RWPE1 (cell line): ENCODE measurements at places on chromosomes 6 and 20.
A peak's percentile ranks its signal among the peaks of the same experiment; 100 is the strongest.

GRCh38 chr6:47414423-47415167 lies 63.0 kb upstream of the CD2AP start:
- no peak for DNase-seq

GRCh38 chr20:53814060-53814459 lies 220.4 kb upstream of the ZNF217 start:
- DNase-seq, result no peak

DNA sequence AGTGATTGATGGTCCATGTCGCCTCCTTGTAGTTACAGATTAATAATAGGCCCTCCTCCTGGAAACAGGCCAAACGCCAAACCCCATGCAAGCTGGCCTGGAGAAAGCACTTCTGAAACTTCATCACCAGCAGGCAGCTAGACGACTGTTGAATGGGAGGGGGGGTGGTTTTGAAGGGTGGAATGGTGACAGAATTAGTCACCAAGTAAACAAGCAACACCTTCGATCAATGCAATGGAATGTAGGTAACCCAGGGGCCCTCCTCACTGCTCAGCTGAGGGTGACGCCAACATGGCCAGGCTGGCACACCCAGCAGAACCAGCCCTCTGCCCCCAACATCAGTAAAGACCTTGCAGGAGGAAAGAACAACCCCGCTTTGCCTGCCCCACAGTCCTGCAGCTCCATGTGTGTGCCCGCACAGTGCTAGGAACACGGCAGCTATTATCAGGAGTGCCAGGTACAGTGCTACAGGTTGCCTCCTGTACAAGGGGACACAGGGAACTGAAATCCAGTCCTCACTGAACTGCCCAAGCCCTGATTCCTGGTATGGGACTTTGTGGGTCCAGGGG lies 2.7 kb downstream of the BCAS1 start:
- peak; percentile 99 for DNase-seq

DNA sequence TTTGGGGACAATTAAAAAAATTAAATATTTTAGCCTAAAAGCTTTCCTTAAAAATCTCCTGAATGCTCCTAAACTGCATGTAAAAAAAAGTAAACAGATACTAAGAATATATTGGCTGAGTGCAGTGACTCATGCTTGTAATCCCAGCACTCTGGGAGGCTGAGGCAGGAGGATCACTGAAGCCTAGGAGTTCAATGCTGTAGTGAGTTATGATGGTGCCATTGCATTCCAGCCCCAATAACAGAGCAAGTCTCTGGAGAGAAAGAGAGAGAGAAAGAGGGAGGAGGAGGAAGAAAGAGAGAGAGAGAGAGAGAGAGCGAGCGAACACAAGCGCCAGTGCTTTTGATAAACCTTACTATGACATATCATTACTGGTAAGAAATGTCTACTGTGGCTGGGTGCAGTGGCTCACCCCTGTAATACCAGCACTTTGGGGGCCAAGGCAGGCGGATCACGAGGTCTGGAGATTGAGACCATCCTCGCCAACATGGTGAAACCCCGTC lies 58.8 kb downstream of the FKBP5 start:
- no peak for DNase-seq

GRCh38 chr6:16396497-16397319 lies 158.3 kb downstream of the GMPR start:
- no peak for DNase-seq

DNA sequence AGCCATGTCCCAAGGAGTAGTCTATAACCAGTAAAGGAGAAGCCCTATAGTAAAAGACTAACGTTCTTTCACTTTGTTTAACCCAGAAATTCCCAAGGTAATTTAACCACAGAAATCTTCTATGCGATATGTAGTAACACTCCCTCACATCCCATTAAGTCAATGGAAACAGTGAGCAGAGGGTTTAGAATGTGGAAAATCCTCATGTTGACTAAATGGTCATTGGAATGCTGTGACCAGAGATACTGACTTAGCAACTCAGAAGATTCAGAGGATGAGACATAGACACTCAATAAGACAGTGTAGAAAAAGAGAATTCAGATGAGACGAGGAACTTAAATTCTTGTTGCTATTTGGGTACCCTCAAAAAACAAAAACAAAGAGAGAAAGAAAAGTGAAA lies 562.2 kb upstream of the NOX3 start:
- no peak for DNase-seq

DNA sequence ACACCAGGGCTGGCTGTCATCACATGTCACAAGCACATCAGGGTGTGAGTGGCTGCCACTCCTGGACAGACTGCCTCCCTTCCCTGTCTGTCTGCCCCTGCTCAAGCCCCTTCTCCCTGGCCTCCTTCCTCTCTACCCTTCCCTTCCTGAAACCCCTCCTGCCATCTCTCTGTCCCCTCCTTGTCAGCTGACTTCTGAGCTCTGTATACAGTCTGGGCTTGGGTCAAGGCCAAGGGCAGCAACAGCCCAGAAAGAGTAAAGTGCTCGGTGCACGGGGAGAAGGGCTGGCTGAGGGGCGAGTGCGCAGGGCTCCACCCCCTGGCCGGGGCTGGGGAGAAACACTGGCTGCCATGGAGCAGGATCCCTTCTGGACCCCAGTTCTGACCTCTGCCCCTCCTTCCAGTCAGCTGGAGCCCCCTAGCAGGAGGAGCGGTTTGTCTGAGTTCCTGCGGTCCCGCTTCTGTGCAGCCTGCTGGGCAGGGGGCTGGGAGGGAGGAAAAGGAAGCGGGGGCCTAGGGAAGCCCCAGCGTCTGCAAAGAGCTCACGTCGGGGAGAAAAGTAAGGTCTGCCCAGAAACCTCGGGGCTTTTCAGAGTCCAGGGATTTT lies 2.0 kb downstream of the LKAAEAR1 start:
- DNase-seq, result no peak

DNA sequence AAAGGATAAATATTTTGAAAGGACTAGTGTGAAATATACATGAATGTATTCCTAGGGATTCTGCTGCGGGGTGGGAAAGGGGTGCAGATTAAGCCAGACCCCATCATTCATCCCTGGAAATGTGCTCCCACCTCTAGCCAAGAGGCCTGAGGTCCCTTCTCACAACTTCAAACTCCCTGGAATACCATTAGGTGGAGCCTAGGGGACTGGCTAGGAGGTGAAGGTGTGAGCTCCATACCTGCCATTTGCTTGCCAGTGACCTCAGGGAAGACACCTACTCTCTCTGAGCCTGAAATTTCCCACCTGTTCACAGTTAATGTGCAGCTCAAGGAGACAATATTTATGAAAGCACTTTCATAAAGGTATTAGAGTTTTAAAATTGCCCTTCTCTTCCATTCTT lies 4.7 kb upstream of the CCN2 start:
- no peak for DNase-seq

DNA sequence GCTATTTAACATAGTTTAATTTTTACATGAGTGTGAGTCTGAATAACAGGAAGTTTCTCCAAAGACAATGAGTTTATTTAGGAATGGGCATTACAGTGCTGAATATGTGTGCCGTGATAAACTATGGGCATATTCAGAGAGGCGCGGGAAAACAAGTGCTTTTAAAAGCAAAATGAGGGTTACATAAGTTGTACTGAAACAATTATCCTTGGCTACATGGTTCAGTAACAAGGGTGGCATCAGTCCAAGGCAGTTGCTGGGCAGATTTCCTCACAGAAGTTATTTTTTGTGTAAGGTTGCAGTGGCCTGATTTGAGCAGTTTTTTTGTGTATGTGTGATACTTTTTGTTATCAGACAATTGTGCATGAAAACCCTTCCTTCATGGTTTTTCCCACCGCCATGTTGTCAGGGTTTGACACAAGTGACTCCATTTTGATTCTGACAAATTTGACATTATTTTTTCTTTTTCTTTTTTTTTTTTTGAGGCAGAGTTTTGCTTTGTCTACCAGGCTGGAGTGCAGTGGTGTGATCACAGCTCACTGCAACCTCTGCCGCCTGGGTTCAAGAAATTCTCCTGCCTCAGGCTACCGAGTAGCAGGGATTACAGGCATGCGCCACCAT lies 22.3 kb upstream of the PXDC1 start:
- no peak for DNase-seq

DNA sequence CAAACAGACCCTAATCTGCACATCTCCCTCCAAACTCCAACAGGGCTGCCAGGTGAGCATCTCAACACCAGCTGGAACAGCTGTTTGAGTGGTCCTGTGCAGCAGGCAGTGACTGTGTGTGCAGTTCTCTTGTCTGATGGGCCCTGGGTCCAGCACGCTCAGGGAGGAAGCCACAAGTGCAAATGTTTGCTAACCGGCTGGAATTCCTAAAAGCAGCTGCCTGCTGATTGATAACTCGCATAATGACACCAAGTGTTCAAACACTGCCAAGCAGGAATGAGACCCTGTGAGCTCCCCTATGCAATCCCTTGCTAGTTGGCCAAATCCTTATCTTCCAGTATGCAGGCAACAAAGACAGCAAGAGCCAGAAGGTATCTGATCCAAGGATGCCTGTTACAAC lies 650.6 kb downstream of the CBLN4 start:
- no peak for DNase-seq

DNA sequence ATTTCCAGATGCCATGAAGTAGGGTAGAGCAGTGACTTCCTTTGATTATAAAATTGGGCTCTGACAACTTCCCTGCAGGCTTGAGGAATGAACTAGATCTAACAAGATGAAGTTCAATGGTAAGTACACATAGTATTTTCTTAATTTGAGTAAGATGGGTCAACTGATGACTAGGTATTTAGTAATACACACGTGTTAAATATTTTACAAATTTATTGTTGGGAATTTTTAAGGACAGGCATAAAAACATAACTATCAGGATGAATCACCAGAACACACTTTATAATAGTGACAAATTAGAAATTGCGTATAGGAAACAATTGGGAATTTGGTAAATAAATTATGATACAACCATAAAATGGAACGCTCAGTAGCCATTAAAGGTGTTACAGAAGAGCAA lies 762.4 kb upstream of the SLC35B3 start:
- peak; percentile 22 for DNase-seq

DNA sequence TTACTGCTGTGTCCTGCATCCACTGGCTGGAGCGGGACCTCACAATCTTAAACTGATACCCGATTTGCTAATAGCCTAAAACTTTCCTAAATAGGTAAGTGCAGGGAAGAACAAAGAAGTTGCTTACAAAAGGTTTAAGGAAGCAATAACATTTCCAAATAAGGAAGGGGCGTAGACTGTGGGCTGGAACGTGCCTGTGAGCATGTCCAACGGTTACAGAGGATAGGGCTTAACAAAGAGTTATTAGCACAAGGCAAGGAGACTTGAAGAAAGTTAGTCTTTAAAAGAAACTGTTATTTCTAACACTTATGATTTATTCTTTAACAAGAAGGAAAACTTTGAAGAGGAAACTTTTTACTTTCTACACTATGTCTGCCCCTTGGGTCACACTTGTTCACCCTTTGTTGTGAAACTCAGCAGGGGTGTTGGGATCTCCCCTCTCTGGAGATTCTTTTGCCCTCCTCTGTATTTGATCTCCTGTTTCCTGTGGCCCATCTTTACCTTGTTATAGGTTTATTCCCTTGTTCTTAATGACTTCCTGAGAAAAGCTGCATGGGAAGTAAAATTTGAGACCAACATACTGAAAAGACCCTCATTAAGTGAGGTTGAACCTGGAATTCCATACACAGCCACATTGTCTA lies 28.7 kb downstream of the KAT14 start:
- DNase-seq, result no peak

- DNase-seq, result no peak
These were observed 76.1 kb downstream of the HIVEP2 start for GRCh38 chr6:142868917-142869316.

DNA sequence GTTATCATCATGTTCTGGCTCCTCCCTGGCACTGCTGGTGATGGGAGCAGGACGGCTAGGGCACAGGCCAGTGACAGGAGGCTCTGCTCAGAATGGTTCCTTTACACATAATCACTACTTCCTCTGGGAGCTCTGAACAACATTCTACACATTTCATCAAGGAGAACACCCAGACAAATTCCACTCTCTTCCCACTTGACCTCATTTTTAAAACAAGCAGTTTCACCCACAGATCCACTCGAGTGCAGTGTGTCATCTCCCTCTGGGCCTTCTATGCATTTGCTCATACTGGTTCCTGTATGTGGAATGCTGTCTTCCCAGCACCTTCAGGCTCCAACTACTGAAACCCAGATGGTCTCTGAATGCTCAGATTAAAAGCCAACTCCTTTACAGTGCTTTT lies 84.8 kb downstream of the ELOVL5 start:
- no peak for DNase-seq

GRCh38 chr20:11813106-11813890 lies 104.4 kb upstream of the BTBD3 start:
- no peak for DNase-seq

DNA sequence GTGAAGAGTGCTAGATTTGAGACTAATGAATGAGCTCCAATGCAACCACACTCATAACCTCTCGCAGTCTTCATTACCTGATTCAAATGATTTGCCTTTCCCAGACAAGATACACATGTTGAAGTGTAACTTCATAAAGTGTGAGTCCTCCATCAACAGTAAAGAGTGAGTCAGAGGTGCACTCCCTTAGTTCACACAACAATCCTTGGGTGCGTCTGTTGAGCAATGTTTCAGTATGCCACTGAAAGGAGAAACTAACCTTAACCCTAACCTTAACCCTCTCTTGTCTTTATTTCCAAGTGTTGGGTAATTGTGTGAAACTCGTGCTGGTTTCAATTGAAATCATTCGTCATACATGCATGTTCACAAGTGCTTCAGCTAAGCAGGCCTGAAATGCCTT lies 21.0 kb upstream of the RIN2 start:
- peak; percentile 81 for DNase-seq

DNA sequence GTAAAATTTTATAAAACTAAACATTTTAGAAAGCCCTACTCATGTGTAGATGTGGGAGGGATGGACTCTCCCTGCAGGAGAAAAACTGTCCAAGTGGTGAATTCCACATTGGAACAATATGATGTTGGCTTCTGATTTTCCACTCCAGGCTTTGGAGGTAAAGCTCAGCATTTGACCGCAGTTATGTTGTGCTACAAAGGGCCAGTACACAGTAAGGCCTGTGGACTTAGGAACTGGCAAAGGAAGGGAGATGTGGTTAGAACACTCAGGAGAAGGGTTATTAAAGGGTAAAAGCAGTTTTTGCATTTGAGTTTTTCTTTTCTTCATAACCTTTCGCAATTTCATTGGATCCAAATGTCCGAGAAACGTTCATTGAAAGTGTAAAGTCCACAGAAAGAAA lies 150.3 kb upstream of the SASH1 start:
- peak; percentile 48 for DNase-seq

- DNase-seq, result no peak
These were observed 3.8 kb downstream of the APCDD1L start for GRCh38 chr20:58511364-58511763.
